ENCODE measurements at places on chromosomes 4 and X.

GRCh38 chr4:142519342-142519741 lies 326.8 kb downstream of the INPP4B start:
- DNase-seq = no peak

GRCh38 chrX:148610328-148610698 lies 109.9 kb downstream of the AFF2 start:
- DNase-seq = no peak

- no peak for DNase-seq
Measured at GRCh38 chr4:42562016-42562415, 94.9 kb downstream of the ATP8A1 start.

DNA sequence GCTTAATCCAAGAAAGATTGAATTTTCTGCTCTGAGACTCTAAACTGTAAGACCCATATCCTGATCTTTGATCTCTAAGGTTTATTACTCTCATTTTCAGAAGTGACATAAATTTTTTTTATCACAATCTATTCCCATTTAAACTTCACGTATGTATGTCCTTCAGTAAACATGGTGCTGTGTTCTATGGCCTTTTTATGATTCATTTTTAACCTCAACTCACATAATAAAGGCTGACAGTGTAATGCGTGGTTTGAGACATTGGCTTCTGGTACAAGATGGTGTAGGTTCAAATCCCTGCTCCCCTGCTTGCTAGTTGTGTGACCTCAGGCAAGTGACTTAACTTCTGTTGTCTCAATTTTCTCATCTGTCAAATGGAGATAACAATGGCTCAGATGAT lies 306.0 kb upstream of the AADAT start:
- DNase-seq = no peak

- DNase-seq = no peak
Measured at GRCh38 chrX:139207655-139208054, 322.9 kb upstream of the F9 start.

GRCh38 chrX:136711147-136711546 lies 63.2 kb downstream of the CD40LG start:
- no peak for DNase-seq

DNA sequence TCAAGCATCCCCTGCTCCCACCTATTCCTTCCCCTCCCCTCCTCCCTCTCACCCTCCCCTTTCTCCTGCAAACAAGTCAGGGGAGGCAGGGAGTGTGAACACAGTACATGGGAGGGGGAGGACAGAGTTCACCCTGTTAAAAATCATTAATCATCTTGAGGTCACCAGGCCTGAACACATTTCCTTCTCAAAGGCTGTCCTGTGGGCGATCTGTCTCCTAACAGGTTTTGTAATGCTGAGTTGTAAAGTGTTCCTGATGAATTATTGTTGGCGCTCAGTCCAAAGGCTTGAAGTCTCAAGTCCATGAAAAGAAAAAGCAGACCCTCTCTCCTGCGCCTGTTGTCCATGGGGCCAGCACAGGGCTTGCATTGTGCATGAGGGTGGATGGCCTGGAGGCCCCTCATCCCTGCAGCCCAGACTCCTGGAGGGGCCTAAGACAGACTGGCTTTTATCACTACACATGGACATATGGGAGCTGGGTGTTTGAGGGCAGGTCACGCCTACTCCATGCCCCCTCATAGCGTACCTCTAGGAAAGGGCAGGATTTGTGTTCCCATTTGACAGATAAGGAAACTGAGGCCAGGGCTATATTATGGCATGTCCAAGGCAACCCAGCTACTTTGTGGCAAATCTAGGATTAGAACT lies 189.1 kb downstream of the RAB28 start:
- DNase-seq = no peak

- DNase-seq = no peak
Measured at GRCh38 chr4:80037864-80038263, 35.2 kb downstream of the ANTXR2 start.

GRCh38 chr4:2787230-2788100 lies 5.4 kb upstream of the SH3BP2 start:
- DNase-seq = peak; percentile 71

DNA sequence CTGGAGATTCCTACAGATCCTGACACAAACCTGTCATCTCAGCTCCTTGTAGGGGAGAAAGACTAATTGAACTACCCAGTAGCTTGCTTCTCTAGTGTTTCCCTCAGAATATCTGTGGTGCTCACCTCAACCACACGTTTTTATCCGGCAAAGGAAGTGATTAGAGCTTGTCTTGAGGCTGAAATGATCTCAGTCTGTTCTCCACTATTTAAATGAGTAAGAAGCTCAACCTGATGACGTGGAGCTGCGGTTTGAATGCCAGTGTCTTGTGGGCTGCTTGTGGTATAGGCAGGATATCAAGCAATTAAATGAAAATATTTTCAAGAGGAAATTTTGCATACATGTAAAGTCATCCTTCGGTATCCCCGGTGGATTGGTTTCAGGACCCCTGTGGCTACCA lies 270.2 kb downstream of the TLL1 start:
- no peak for DNase-seq

DNA sequence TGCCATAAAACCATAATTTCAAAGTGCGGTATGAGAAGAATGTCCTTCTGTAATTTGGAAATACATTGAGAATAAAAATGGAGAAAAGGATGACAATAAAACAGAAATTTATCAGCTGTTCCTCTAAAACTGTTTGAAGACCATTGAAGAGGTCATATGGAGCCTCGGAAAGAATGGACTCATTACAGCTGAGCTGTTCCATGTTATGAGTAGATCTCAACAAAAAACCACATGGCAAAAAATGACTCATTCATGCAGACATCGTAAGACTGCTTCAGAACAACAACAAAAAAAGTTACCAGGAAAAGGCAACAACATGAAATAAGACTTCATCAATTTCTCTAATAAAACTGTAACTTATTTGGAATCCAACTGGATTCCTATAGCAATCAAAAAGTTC lies 39.7 kb downstream of the AKAP4 start:
- no peak for DNase-seq

- DNase-seq = no peak
Measured at GRCh38 chr4:15144249-15144966, 142.1 kb downstream of the CPEB2 start.

DNA sequence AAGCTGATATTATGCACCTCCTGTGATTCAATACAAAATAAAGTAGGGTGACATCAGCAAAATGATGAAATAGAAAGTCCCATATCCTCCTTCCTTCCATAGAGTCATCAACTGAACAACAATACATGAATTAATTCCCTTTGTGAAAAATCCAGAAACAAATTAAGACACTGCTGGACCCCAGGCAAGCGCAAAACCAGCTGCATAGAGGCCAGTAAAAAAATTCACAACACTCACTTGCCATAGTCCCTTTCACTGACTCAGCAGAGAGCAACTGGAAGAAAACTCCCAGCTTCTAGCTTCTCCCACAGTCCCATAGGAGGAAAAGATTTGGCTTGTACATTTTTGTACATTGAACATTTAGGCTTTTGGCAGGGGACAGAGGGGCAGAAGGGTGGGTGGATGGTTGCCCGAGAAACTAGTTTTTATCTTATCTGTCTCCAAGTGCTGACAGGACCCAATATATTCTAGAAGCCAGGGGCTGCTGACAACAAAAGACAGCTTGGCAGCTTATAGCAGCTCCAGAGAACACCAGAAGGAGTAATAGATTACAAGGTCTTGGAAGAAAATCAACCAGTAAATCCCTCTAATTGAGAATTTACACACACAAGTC lies 124.6 kb downstream of the NDST3 start:
- no peak for DNase-seq

GRCh38 chr4:111506706-111507105 lies 638.5 kb upstream of the FAM241A start:
- DNase-seq = no peak

DNA sequence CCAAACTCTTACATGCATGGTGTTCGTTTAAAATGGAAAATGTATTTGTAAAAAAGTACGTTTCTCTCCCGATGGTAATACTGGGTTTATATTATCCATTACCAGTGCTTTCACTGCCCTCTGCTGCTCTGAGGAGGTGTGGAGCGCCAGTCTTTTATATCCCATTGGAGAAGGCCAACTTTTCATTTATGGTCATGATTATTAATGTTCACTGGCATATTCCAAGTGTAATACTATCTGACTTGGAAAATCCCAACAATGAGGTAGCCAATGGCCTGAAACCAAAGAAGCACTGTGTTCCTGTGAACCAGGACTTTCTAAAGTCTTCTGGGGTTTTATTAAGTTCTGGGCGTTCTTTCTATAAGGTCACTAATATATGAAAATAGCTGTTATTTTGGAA lies 80.7 kb downstream of the SYNPO2 start:
- DNase-seq = peak; percentile 56

DNA sequence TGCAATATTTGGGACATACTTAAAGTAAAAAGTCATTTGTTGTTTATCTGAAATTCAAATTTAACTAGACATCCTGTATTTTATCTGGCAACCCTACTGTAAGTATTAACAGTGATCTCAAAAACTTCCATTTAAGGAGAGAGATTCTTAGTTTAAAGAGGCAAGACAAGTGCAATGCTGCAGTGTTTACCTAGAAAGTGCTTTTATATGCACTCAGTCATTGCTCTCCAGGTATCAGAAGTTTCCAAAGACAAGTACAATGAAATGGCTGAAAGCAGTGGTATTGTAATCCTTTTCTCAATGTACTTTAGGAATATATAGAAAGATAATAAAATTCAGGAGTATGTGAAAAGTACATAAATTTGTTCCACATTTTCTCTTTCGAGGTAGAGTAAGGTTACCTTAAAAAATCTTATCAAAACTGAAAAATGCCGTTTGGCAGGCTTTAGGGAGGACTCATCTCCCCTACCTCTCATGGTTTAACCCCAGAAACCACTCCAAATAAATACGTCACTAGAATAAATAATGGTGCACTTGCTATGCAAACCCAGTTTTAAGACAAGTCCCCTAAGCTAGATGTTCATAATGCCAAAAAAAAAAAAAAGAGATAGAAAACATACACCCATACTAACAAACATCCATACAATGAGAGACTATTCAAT lies 45.7 kb downstream of the ELF2 start:
- DNase-seq = no peak

- DNase-seq = no peak
Measured at GRCh38 chr4:104429150-104429741, 65.4 kb downstream of the CXXC4 start.

- DNase-seq = no peak
Measured at GRCh38 chr4:80235451-80235850, 31.0 kb upstream of the FGF5 start.

GRCh38 chr4:137609718-137610430 lies 77.6 kb upstream of the PCDH18 start:
- DNase-seq = no peak

GRCh38 chrX:57573754-57574153 lies 18.1 kb upstream of the ZXDB start:
- DNase-seq = no peak

DNA sequence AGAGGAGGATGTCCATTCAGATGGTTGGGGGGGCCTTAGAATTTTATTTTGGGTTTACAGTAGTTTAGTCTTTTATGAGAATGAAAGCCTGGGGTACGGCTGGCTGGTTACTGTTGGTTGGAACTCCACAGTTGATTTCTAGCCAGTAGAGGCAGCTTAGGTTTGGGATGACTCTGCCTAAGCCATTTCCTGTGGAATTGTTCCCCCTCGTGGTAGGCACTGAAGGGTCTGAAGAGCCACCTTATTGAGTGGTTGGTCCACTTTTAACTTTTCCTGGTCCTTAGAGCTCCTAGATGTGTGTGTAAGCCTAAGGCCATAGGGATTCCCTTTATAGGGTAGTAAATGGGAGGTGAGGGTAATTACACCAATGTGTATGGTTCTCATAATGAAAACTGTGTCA lies 19.7 kb downstream of the SPIN3 start:
- no peak for DNase-seq

DNA sequence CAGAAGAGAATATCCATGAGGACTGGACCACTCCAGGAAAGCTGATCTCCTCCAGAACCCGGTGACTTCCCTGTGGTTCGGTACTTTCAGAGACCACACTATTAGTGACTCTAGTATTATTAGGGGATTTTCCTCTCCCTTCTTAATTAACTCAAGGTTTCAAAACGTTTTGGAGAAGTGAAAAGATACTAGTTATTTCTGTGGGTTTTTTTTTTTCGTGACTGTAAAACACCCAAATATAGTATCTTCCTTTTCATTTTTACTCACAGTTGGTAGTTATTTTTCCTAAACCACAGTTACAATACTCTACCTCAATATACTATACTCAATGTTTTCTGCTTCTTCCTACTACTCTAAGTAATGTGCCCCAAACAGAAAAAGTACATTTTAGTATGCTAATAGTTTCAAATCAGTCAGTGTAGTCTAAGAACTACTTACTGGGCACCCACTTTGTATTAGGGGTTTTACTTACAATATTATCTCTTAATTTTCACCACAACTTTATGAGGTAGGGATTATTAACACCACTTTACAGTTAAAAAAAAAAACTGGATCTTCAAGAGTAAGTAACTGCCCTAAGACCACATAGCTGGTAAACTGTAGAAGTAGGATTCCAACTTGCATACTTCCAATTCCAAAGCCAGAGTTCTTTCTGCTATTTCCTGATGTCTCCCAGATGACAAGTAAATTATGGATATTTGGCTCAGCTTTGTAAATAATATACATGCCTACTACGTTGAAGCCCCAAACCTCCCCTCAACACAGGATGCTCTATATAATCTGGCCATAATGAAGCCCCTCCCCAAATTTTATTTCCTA lies 45.0 kb downstream of the SLC9A7 start:
- DNase-seq = no peak

DNA sequence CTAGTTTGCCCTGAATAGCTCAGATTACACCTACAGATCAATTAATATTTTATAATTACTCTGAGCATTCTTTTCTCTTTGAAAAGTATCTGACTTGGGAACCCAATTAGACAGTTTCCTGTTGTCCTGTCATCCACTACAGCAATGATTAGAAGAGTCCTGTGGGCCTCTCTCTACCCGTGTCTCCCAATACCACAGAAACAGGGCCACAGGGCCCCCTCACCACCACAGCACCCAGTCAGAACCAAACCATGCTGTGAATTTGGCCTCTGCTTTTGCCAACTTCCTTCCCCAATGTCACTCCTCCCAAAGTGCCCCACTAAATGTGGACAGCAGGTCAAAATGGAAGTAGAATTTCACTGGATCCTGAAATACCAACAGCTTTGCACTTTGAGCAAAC lies 10.3 kb downstream of the USP46 start:
- no peak for DNase-seq

DNA sequence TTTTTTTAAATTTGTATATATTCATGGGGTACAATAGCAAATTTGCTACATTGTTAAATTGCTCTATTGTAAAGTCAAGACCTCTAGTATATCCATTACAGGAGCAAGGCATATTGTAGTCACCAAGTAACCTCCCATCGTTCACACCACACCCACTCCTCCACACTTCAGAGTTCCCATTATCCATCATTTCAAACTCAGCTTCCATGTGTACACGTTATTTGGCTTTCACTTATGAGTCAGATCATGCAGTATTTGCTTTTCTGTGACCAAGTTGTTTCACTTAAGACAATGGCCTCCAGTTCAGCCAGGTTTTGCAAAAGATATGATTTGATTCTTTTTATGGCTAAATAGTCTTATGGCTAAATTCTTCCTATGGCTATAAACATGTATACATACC lies 2614.2 kb downstream of the PCDH7 start:
- no peak for DNase-seq
